ENCODE measurements at places on chromosomes 1 and 21. TPM values are rescaled to one million over a fixed set of nuclear protein-coding genes. Genes with fewer than 3 reads are reported as not detected.

CELA3B gene
- not detected for total RNA-seq

- peak; percentile 32 for DNase-seq
Measured at GRCh38 chr1:33735624-33736023, 128.3 kb upstream of the HMGB4 start.

DNA sequence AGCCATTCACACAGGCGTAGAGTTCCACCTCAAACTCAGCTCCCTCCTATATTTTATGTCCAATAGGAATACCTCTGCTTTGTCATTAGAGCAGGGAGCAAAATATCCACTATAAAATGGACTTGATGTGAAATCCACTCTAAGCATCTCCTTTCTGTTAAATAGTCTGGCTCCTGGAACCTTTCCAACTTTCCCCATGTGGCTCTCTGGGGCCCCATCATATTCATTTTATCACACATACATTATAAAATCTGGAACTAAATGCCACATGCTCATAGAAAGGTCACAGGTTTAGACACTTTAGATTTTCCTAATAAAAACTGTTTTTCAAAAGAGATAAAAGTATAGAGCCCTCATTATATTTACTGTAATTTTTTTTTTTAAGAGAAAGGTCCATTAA lies 82.1 kb downstream of the PTPN14 start:
- DNase-seq: no peak

DNA sequence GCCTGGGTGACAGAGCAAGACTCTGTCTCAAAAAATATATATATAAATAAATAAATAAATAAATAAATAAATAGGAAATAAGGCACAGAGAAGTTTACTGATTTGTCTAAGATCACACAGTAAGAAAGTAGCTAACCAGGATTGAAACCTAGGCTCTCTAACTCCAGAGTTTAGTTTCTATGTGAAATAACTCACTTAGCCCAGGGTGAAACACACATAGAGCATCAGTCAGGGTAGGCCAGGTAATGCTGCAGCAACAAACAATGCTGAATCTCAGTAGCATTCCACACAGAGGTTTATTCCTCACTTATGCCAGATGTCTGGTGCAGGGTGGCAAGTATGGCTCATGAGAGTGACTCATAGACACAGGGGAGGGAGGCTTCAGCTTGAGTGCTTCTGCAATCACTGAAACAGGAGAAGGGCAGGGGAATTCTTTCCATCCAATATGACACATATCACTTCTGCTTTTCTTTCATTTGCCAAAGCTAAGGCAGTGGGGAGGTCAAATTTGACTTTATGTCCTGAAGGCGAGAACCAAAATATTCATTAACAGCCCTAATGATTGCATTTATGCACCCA lies 37.1 kb upstream of the KANK4 start:
- no peak for DNase-seq

- no peak for DNase-seq
Measured at GRCh38 chr21:32934829-32935228, 90.9 kb upstream of the OLIG2 start.

DNA sequence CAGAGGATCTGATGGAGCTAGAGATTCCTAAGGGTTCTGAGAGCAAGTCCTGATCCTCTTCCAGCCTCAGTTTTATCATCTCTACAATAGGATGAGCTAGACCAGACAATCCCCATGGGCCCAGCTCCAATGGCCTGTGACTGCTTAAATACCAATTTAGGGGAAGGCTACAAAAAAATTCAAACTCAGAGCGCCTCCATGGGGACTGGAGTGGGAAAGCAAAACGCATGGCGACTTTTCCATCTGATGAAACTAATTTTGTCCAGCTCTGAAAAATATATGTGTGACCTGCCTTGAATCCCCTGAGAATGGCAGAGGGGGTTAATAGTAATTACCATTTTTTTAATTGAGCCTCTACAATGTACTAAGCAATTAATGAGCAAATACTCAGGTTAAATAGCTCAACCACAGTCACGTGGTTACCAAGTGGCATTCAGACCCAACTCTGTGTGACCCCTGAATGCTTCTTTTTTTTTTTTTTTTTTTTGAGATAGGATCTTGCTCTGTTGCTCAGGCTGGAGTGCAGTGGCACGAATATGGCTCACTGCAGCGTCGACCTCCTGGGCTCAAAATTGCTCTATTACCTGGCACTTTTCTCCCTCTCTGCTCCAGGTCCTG lies 8.4 kb downstream of the EXTL1 start:
- no peak for DNase-seq

DNA sequence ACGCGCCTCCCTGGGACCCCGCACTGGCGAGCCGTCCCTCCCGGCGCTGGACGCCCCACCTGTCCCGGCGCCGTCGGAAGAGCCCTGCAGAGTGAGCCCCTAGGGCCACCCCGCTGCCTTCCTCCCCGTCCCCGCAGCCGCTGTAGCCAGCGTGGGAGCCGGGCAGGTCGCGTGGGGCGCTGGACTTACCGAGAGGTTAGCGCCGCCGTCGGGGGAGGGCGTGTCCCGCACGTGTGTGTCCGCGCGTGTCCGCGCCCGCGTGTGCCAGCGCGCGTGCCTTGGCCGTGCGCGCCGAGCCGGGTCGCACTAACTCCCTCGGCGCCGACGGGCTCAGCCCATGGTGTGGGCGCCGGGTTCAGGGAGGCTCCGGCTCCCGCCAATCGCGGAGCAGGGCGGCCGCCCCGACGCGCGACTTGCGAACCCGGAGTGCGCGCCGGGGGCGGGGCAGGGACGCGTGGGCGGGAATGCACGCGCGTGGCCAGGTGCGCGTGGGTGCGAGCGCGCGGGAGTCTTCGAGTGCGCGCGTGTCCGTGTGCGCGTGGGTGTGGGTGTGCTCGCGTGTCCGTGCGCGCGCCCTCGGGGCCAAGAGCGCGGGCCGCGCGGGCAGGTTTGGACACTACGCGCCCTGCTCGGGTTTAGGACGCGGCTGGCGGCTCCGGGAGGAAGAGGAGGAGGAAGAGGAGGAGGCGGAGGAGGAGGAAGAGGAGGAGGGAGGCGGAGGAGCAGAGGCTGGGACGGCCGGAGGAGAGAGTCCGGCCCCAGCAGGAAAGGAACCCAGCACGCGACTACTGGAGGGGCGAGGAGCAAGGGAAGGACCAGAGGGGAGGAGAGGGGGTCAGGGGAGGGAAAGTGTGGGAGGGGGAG lies 145.2 kb upstream of the ETS2 start:
- no peak for DNase-seq

MEX3A gene
- total RNA-seq: 49.8 TPM

DNA sequence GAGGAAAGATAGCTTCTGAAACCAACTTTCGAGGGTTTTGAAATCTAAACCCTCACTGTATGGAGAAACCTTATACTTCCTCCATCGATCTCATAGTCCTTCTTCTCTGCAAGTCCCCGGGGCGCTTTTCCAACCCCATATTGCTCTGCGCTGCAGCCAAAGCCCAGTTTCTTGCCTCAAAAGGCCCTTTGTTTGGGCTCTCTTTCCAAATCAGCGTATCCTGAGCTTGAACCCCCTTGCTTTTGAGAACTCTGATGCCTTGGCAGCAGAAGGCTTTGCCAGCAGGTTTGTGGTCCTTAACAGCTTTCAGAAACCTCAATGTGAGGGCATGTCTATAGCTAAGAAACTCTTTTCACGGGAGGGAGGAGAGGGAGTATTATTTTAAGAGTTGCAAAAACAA lies 21.6 kb downstream of the PLPP3 start:
- no peak for DNase-seq

GRCh38 chr1:160904783-160905616 lies 20.0 kb upstream of the ITLN1 start:
- DNase-seq: no peak

PLPPR5 gene
- total RNA-seq: 10.0 TPM

GRCh38 chr1:246152986-246153431 lies 354.1 kb downstream of the SMYD3 start:
- DNase-seq: no peak

FCER1G gene
- 3.8 TPM for total RNA-seq

DNA sequence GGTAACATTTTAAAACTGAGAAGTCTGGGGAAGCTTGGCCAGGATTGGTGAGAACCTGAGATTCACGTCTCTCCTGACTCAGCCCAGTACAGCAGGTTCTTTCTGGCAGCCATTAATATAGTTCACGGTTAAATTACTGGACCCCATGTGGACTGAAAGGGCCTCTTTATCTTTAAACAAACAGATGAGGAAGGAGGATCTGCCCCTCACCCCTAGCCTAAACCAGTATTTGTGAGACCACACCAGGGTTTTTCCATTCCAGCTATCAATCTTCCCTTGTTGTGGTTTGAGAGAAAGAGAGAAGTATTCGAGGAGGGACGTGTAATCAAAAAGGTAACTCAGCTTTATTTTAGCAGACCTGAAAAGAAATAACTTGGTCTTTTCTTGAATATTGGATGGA lies 137.1 kb downstream of the PROX1 start:
- DNase-seq: no peak

LCE1E gene
- not detected for total RNA-seq

DNA sequence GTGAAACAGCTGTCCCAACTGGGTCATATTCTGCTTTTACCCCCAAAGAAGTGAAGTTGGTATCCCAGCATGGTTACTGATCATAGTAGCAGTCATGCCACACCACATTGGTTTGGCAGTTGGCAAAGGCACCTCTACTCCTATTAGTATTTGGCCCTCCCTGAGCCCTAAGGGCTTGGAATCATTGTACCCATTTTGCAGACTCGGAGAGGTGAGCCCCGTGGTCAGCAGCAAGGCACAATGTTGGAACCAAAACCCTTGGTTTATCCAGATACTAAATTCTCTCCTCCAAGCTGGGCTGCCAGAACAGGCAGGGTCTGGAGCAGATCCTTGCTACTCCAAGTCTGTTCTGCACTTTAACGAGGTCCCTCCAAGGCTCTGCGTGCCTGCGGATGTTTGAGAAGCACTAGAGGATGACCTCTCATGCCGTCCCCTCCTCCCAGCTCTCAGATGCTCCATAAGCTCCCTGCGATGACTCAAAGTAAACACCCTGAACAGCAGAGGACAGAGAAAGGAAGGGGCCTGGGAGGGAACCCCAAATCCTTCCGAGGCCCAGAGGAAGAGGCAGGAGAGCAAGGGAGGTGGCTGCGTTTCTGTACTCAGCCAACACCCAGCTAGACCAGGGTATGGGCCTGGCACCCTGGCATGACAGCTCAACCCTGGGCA lies 89.3 kb downstream of the PAX7 start:
- DNase-seq: no peak

- peak; percentile 91 for DNase-seq
Measured at GRCh38 chr1:53739109-53739681, at the start of gene GLIS1. Gene GLIS1, minus strand, starts transcription at chr1:53739164. Its CDS starts 1,100 bp downstream, at chr1:53738064.

- DNase-seq: peak; percentile 93
Measured at GRCh38 chr1:160101037-160101716, 2.8 kb upstream of the IGSF8 start.

ADGRL2 gene
- total RNA-seq: 416 TPM

DNA sequence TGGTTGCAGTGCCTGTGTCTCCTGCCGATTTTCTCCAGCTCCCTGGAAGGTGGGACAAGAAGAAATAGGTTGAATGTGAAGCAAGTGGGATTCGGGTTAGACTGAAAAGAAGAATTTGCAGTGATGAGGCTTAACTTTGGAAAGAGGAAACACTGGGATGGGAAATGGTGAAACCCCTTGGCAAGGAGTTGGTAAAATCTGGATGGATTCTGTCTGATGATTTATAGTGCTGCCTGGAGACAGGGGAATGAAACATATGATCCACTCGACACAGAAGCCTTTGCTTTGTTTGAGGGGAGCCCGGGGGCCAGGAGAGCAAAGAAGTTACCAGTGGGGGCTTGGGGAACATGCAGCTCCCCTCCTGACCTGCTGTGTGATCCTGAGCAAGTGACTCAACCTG lies 67.2 kb downstream of the UBIAD1 start:
- DNase-seq: no peak

DNA sequence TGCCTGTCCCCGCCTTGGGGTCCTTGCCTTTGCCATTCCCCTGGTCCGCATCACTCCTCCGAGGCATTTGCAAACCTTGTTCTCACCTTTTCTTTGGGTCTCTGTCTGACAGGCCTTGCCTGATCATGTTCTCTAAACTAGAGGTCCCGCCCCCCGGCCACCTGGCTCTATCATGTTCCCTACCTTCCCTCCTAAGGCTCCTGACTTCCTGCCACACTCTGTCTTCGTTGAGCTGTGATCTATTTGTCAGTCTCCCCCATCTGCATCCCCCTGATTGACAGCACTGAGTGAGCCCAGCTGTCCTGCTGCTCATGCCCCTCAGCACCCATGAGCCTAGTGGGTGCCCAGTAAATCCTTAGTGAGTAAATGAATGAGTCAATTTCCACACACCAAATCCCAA lies 22.8 kb downstream of the ERG start:
- DNase-seq: no peak

DNA sequence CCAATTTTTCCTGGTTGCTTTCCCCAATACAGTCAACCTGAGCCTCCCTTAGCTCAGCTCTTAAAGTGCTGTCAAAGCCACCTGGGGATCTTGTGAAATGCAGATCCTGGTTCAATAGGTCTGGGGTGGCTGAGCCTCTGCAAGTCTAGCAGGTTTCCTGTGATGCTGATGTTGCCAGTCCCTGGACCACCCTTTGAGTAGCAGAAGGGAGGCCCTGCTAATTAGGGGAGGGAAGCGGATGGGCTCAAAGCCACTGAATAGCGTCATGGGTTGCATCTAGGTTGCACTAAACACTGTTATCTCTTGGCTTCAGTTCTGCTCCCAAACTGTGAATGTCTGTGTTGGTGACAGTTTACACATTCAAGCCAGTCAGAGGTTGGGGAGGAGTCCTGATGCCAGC lies 127.2 kb downstream of the KAZN start:
- no peak for DNase-seq

CCDC17 gene
- total RNA-seq: 1.00 TPM

WARS2 gene
- 15.3 TPM for total RNA-seq

TMEM200B gene
- 0.82 TPM for total RNA-seq

- DNase-seq: no peak
Measured at GRCh38 chr1:238401144-238401543, 510.4 kb upstream of the ZP4 start.

- DNase-seq: no peak
Measured at GRCh38 chr1:76919085-76919484, 51.8 kb downstream of the ST6GALNAC5 start.

GRCh38 chr1:66284746-66285145 lies 249.2 kb upstream of the SGIP1 start:
- no peak for DNase-seq

NBPF15 gene
- total RNA-seq: 41.4 TPM

DNA sequence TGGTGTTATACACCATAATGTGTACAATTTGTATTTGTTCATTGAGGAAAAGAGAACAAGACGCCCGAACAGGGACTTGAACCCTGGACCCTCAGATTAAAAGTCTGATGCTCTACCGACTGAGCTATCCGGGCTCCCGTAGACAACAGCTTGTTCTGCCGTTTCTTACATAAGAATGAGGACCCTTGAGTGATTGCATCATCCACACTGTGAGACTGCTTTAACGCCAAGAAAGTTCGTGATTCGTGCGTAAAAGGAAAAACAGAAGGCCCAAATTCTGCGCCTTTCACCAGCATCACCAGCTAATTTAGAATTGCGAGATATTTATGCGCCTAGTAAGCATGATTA lies 9.3 kb upstream of the MDM4 start:
- peak; percentile 75 for DNase-seq

GBP4 gene
- total RNA-seq: 0.91 TPM
